ENCODE measurements at places on chromosomes 13 and 19. TPM values are rescaled to one million over a fixed set of nuclear protein-coding genes. Genes with fewer than 3 reads are reported as not detected.
A peak's percentile ranks its signal among the peaks of the same experiment; 100 is the strongest.

GRCh38 chr13:113231306-113232207 is 22.1 kb downstream of the CUL4A start:
- no peaks in the 10 kb centered on the region for H3K36me3 ChIP-seq
- no peak overlapping the region for H3K4me3 ChIP-seq
- DNase-seq, result no peak
- H3K4me1 ChIP-seq, result no peaks in the 10 kb centered on the region

- no peak for DNase-seq
- H3K27me3 ChIP-seq, result no peaks in the 10 kb centered on the region
- no peaks in the 10 kb centered on the region for H3K4me1 ChIP-seq
- no peaks in the 10 kb centered on the region for H3K36me3 ChIP-seq
- H3K27ac ChIP-seq, result no peak overlapping the region
Measured at GRCh38 chr13:60210510-60211330, 47.0 kb upstream of the DIAPH3 start.

- DNase-seq, result no peak
- H3K27ac ChIP-seq, result no peak overlapping the region
- no peak overlapping the region for H3K4me3 ChIP-seq
- peaks cover 28% of the 10 kb centered on the region for H3K4me1 ChIP-seq
Measured at GRCh38 chr19:55705972-55706371, 30.9 kb downstream of the EPN1 start.

GRCh38 chr19:36939153-36939552 is 23.0 kb downstream of the ZNF568 start:
- H3K27ac ChIP-seq, result no peak overlapping the region
- H3K4me1 ChIP-seq, result no peaks in the 10 kb centered on the region
- H3K4me3 ChIP-seq, result no peak overlapping the region
- no peaks in the 10 kb centered on the region for H3K27me3 ChIP-seq

DNA sequence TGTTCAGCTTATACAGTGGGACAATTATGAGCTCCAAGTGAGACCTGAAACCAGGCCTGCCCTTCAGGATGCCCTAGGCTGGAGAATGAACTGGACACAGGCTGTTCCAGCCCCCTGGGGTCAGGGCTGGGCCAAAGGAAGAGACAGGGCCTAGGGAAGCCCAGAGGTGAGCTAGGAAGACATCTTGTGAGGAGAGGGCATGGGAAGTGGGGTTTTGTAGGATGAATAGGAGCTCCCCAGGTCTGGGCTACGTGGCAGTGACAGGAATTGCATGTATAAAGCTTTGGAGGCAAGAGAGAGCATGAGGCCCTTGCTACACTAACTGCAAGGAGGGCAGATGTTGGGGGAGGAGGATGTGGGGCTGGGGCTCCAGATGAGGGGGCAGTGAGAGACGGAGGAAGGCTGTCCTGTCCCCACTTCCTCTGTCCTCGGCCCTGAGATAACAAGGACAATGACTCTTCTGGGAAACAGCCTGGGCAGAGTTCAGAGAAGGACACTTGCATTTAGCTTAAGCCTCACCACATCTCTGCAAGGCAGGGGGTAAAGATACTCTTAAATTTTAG is 1.5 kb upstream of the TBXA2R start:
- no peak overlapping the region for H3K4me3 ChIP-seq
- no peaks in the 10 kb centered on the region for H3K36me3 ChIP-seq
- DNase-seq, result no peak
- H3K4me1 ChIP-seq, result peaks cover 34% of the 10 kb centered on the region
- no peaks in the 10 kb centered on the region for H3K27me3 ChIP-seq
- H3K27ac ChIP-seq, result peak overlapping the region; percentile 54

GRCh38 chr19:42030645-42031440 is 36.8 kb upstream of the ATP1A3 start:
- DNase-seq, result no peak
- H3K27ac ChIP-seq, result no peak overlapping the region

GRCh38 chr13:77820431-77821149 is 98.0 kb downstream of the EDNRB start:
- no peaks in the 10 kb centered on the region for H3K36me3 ChIP-seq
- H3K27ac ChIP-seq, result no peak overlapping the region
- no peaks in the 10 kb centered on the region for H3K27me3 ChIP-seq
- DNase-seq, result no peak

- H3K4me3 ChIP-seq, result no peak overlapping the region
- no peaks in the 10 kb centered on the region for H3K36me3 ChIP-seq
- H3K27ac ChIP-seq, result no peak overlapping the region
- DNase-seq, result peak; percentile 28
- no peaks in the 10 kb centered on the region for H3K27me3 ChIP-seq
- H3K4me1 ChIP-seq, result no peaks in the 10 kb centered on the region
Measured at GRCh38 chr19:15976836-15977689, 28.3 kb downstream of the OR10H4 start.

- no peaks in the 10 kb centered on the region for H3K36me3 ChIP-seq
- no peak for DNase-seq
- H3K27me3 ChIP-seq, result no peaks in the 10 kb centered on the region
- no peak overlapping the region for H3K4me3 ChIP-seq
- no peaks in the 10 kb centered on the region for H3K4me1 ChIP-seq
Measured at GRCh38 chr19:32105527-32106310, 239.7 kb upstream of the ZNF507 start.

DNA sequence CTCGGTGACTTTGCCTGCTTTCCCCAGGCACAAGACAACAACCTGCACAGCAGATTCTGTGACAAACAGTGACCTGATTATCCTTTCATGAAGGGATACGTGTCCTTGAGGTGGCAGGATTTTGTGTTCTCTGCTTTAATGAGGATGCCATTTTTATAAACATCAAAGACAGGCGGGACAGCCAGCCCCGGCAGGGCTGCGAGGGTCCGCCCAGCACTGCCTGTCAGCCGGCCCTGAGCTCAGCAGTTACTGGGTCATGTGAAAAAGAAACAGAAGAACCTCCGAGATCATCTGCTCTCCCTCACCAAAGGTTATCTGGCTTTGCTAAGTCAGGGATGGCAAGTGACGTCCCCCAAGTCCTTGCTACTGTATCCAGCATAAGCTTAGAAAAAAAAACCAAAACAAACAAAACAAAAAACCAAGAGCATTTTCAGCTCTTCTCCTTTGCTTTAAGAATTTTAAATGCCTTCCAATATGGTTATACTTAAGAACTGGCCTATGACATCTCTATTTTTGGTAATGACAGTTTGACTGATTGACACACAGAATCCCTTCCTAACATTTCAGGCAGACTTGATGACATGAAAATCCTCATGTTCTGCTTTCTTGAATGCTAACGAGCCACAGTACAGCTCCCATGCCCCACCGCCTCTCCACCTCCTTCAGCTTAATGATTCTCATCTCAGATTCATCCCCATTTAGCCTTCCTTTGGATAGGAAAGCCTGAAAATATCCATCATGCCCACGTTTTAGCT is 666.6 kb upstream of the ARGLU1 start:
- no peaks in the 10 kb centered on the region for H3K36me3 ChIP-seq
- no peak overlapping the region for H3K4me3 ChIP-seq
- no peak for DNase-seq
- no peaks in the 10 kb centered on the region for H3K4me1 ChIP-seq

Gene TEX101
- 93.3 TPM for total RNA-seq

Gene ZNF534
- total RNA-seq, result 3.7 TPM

Gene MEIOSIN
- total RNA-seq, result 13.8 TPM

Gene TEX26
- total RNA-seq, result 5.5 TPM

Gene IZUMO2
- total RNA-seq, result 18.0 TPM

Gene MAMSTR
- total RNA-seq, result 21.8 TPM

Gene CACNG8
- 0.62 TPM for total RNA-seq

All from testis (tissue), 5 donors.